CD4-positive, alpha-beta memory T cell (primary cell): ENCODE measurements at places on chromosomes 12 and 14. TPM values are rescaled to one million over a fixed set of nuclear protein-coding genes. Genes with fewer than 3 reads are reported as not detected.

DNA sequence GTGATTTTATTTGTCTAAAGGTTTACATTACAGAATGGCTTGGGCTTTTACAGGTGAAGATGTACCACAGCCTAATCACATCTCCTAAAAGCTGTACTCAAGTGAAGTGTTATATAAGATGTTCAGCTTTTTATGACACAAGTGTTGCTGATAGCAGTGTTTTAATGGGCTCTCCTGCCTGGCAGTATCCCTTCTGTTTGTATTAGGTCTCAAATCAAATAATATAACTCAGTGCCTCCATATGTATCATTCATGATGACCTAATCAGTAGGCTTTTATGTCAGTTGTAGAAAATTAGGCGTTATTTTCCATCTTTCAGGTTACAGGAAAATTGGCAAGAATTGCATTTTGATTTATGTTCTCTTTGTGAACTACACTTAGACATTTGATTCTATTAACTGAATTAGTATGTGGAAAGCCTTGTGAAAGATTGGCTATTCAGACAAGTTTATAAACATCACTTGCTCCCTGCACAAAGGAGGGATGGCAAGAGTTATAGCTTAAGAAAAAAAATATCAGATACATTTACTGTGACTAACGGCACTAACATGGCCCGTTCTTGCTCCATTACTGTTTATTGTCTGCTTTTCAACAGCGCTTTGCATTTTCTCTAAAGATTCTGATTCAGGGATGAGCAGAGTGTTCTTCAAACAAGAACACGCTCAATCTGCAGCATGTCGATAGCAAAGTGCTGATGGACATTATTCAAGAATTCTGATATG, 143.7 kb upstream of the DIO2 start:
- H3K4me3 ChIP-seq: no peak overlapping the region

The OASL gene
- polyA plus RNA-seq: 5.6 TPM

DNA sequence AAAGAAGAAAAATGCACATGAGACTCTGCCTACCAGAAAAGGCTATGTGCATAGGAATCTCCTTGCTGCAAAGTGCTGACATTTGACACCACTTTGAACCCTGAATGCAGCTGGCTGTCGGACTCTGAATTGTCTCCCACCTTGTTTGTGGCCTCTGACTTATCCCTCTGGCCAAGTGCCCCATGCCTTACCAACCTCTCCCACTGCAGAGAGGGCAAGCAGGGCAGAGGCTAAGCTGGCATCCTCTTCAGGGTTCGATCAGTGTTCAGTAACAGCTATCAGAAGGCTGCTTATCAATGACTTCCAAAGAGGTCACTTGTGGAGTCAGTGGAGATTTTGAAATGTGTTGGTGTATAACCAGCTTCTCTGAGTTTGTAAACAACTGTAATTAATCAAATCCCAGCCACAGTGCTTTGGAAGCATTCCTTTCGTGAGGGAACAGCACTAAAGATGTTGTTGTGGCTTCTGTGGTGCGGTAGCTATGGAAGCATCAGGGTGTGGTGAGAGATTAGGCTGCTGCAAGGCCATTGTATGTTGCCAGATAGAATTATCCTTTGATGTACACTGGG, 22.6 kb upstream of the BMP4 start:
- H3K27ac ChIP-seq: no peak overlapping the region
- H3K27me3 ChIP-seq: no peaks in the 10 kb centered on the region
- no peak for DNase-seq
- H3K4me3 ChIP-seq: no peak overlapping the region
- no peaks in the 10 kb centered on the region for H3K36me3 ChIP-seq
- H3K4me1 ChIP-seq: no peaks in the 10 kb centered on the region

The CLEC7A gene
- not detected for polyA plus RNA-seq

The PRKD1 gene
- polyA plus RNA-seq: not detected

- peak; percentile 82 for DNase-seq
- no peaks in the 10 kb centered on the region for H3K27me3 ChIP-seq
- peak within 1 kb of the TSS; percentile 65 for H3K4me3 ChIP-seq
- H3K36me3 ChIP-seq: peaks cover 9% of the 10 kb centered on the region
Observed at GRCh38 chr12:49264873-49265792, at the start of gene TUBA1C. TSS of gene TUBA1C (plus strand) at chr12:49265082. CDS start at chr12:49265182, 100 bp downstream.

The CACNA1C gene
- polyA plus RNA-seq: 0.21 TPM

- no peak overlapping the region for H3K27ac ChIP-seq
- no peaks in the 10 kb centered on the region for H3K4me1 ChIP-seq
- no peaks in the 10 kb centered on the region for H3K36me3 ChIP-seq
Observed at GRCh38 chr14:100862793-100863192, 36.9 kb downstream of the MEG3 start.

GRCh38 chr14:68216079-68216478, 396.5 kb downstream of the RAD51B start:
- H3K4me3 ChIP-seq: no peak overlapping the region
- H3K36me3 ChIP-seq: no peaks in the 10 kb centered on the region
- DNase-seq: no peak
- peaks cover 21% of the 10 kb centered on the region for H3K4me1 ChIP-seq
- no peaks in the 10 kb centered on the region for H3K27me3 ChIP-seq
- H3K27ac ChIP-seq: no peak overlapping the region

DNA sequence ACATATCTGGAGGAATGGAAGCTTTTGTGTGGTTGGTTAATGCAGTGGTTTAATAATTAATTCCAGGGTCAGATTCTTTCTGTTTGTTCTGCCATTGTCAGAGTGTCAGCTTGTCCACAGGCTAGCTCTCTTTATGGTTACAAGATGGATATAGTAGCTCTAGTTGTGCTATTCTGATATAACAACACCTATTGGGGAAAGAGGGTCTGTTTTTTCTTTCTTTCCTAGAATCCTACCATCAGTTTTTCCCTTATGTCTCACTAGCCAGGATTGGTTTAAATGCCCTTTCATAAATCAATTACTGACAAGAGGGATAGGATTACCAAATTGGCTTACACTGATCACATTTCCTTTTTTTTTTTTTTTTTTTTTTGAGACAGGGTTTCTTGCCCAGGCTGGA, 27.8 kb downstream of the CNOT2 start:
- DNase-seq: no peak
- peaks cover 67% of the 10 kb centered on the region for H3K4me1 ChIP-seq
- no peak overlapping the region for H3K27ac ChIP-seq

GRCh38 chr14:79585845-79586244, 625.5 kb downstream of the DIO2 start:
- no peak overlapping the region for H3K27ac ChIP-seq
- no peaks in the 10 kb centered on the region for H3K36me3 ChIP-seq
- H3K27me3 ChIP-seq: no peaks in the 10 kb centered on the region

- H3K4me3 ChIP-seq: no peak overlapping the region
- H3K36me3 ChIP-seq: no peaks in the 10 kb centered on the region
Observed at GRCh38 chr12:130460611-130461446, 123.1 kb downstream of the PIWIL1 start.

- no peak overlapping the region for H3K27ac ChIP-seq
- H3K27me3 ChIP-seq: no peaks in the 10 kb centered on the region
- no peak for DNase-seq
- H3K4me3 ChIP-seq: no peak overlapping the region
- no peaks in the 10 kb centered on the region for H3K36me3 ChIP-seq
Observed at GRCh38 chr12:46572644-46573346, 200.2 kb upstream of the SLC38A2 start.

DNA sequence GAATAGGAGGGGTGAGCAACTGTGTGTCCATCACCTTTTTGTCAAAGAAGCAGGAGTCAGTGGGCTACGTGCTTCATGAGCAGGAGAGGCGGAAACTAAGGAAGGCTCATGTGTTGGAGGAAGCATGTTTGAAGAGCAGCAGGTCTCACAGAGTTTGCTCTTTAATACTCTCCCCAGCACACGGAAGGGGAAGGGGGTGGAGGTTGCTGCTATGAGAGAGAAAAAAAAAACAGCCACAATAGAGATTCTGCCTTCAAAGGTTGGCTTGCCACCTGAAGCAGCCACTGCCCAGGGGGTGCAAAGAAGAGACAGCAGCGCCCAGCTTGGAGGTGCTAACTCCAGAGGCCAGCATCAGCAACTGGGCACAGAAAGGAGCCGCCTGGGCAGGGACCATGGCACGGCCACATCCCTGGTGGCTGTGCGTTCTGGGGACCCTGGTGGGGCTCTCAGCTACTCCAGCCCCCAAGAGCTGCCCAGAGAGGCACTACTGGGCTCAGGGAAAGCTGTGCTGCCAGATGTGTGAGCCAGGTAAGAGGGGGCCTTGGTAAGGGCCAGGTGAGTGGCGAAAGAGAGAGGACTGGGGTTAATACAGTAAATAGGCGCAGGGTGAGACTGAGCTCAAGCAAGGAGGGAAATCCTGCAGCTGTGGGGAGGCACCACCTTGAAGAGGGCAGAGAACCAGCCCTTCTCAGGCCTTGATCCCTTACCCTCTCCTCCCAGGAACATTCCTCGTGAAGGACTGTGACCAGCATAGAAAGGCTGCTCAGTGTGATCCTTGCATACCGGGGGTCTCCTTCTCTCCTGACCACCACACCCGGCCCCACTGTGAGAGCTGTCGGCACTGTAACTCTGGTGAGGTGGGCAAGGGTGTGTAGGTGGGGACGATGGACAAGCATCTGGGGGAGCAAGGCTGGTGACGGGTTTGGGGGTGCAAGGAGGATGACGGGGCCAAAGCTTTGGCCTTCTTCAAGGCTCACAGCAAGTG, at the start of gene CD27:
Gene CD27 (plus strand): TSS at position 252 of the 985 bp plus-strand sequence. CDS start 141 bp downstream, at position 393.
- H3K36me3 ChIP-seq: peaks cover under 1% of the 10 kb centered on the region
- peaks cover 41% of the 10 kb centered on the region for H3K4me1 ChIP-seq
- H3K27me3 ChIP-seq: no peaks in the 10 kb centered on the region
